ENCODE measurements at places on chromosomes 16 and 17.

GRCh38 chr16:17379121-17379571, 91.6 kb downstream of the XYLT1 start:
- peak; percentile 94 for DNase-seq

- DNase-seq, result no peak
Observed at GRCh38 chr16:149024-149660, 3.3 kb upstream of the HBZ start.

- DNase-seq, result no peak
Observed at GRCh38 chr17:38898291-38898679, 27.1 kb upstream of the LASP1NB start.

GRCh38 chr16:75389096-75389690, 44.1 kb downstream of the CFDP1 start:
- DNase-seq, result no peak

DNA sequence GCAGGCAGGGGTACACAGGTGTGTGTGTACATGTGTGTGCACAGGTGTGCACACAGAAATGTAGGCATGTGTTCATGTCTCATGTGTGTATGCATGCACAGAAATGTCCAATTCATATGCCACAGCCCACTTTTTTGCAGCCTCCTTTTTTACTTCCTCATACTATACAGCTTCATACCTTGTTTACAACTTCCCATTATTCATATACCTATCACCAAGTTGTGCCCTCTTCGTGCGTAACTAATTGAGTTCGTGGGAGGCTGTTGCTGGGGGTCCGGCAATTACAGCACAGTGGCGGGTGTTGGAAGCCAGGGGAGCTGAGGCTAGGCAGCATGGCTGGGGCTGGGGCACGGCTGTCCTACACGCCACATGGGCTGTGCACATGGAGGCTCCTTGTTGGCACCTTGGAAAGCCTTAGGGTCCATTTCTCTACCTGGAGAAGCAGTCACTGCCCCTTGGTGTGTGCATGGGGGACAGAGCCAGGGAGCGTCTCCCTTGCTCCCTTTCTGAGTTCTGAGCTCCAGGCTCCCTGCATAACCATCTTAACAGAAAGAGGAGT, 266.7 kb downstream of the ENGASE start:
- DNase-seq, result no peak

DNA sequence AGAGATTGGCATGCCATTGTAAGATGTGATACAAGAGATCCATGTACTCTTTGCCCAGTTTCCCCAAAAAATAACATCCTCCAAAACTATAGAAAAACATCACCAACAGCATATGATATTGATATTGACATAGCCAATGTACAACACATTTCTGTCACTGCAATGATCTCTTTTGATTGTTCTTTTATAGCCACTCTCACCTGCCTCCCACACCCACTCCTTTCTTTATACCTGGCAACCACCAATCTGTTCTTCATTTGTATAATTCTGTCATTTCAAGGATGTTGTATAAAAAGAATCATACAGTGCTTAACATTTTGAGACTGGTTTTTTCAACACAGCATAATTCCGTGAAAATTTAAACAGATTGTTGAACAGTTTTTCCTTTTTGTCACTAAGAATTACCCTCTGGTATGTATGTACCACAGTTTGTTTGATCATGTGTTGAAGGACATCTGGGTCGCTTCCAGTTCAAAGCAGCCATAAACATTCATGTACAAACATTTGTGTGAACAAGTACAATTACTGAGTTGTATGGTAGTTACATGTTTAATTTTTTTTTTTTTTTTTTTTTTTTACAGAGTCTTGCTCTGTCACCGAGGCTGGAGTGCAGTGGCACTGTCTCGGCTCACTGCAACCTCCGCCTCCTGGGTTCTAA, 9.9 kb downstream of the KRTAP9-1 start:
- DNase-seq, result no peak

DNA sequence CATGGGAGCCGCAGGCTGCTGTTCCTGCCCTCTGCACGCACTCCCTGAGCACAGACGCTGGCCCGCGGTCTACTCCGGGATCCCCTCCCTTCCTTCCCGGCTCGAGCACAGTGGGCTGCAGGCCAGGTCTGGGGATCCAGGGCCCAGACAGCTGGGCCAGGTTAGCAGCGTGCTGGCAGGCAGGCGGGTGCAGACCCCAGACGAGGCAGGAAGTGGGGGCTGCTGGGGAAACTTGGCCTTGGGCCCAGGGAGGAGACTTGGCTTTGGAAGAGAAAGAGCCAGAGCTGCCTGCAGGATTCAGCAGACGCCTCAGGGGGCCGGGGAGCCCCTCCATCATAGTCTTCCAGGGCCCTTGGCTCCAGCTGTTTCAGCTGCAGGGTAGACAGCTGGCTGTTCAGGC, 30.2 kb upstream of the ABCC3 start:
- DNase-seq, result peak; percentile 91

DNA sequence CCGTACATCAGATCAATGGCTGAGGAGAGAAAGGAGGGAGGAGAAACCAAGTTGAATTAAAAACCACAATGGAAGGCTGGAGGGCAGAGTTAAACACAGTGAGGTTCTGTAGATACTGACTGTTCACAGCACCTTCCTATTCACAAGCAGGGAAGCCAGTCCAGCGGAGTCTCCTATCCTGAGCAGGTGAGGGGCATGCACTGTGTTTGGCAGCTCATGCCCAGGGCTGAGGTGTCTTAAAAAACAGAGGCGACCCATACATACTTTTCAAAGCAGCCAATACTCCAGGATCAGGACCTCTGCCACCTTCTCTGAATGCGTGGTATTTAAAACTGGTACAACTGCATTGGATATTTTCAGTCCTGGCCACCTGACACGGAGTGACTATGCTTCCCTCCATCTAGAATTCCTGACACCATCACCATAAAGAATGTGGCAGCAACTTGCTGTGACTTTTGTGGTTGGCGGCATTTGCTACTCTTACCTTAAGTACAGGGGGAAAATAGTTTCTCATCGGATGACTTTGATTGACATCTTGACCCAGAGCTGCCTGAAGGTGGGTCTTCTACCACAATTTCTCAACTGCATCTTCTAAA, 21.5 kb downstream of the USP22 start:
- DNase-seq, result no peak

DNA sequence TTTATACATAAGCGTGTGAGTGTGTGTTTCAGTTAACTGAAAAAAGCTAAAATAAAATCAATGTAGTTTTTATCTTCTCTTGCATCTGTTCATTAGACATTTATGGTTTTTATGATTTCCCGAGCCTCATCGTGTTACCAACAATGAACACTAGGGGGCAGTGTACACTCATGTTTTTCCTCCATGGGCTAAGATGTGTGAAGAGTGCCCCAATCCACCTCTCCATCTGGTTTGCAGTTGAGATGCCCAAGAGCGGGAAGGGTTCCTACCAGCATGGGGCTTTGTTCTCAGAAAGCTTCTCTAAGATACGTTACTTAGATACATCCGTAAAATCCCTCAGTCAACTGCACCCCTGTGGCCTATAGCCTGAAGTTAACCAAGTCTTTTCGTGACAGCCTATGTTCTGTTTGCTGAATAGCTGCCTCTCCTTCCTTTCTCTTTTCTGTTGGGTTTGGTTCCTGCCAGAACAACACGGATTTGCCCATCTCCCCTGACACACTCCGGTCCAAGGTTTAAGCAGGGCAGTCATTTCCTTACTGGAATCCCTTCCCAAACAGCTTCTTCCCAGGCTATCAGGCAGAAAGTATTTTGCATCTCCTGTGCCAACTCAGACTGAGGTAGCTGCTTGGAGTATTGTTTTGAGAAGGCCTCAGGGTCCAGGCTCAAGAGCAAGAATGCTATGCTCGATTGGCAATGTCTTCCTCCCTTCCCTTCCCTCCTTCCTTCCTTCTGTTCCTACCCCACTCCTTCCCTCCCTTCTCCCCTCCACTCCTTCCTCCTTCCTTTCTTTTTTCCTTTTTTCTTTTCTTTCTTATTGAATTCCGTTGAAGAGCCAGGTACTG, 12.9 kb upstream of the ELAC2 start:
- DNase-seq, result peak; percentile 85

- DNase-seq, result peak; percentile 31
Observed at GRCh38 chr16:73891129-73891542, 405.5 kb upstream of the PSMD7 start.

GRCh38 chr16:10100829-10101228, 81.4 kb downstream of the GRIN2A start:
- no peak for DNase-seq

DNA sequence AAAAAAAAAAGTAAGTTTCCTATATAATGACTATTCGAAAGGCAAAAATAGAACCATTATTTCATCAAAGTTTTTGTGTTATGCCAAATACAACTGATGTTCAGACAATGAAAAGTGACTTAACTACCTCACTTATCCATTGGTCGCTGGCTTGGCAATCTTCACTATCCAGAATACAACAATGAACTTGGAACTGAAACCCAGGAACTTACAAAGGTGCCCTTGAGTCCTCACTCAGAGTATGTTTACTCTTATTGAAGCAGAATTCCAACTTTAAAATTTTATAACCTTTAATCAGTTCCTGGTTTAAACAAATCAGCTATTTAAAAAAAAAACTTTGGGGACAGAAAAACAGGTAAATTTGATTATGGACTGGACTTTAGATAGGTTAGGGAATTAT, 34.1 kb downstream of the HELZ start:
- DNase-seq, result no peak

DNA sequence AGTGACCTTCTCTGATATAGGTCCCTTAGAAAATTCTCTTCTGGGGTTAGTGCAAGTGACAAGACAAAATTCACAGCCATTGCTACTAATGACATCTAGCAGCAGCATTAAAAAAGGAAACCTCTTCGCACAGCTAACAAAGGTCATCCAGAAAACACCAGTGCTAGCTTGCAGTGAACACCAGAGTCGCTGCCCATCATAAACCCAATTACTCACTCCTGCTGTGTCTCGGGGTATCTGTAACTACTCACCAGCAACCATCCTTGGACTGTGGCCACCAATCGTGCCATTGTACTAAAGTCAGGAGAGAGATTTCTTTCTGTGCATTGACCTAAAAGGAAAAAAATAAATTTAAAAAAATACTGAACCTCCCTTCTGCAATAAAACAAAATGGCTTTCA, 1494.7 kb upstream of the CDH8 start:
- no peak for DNase-seq

DNA sequence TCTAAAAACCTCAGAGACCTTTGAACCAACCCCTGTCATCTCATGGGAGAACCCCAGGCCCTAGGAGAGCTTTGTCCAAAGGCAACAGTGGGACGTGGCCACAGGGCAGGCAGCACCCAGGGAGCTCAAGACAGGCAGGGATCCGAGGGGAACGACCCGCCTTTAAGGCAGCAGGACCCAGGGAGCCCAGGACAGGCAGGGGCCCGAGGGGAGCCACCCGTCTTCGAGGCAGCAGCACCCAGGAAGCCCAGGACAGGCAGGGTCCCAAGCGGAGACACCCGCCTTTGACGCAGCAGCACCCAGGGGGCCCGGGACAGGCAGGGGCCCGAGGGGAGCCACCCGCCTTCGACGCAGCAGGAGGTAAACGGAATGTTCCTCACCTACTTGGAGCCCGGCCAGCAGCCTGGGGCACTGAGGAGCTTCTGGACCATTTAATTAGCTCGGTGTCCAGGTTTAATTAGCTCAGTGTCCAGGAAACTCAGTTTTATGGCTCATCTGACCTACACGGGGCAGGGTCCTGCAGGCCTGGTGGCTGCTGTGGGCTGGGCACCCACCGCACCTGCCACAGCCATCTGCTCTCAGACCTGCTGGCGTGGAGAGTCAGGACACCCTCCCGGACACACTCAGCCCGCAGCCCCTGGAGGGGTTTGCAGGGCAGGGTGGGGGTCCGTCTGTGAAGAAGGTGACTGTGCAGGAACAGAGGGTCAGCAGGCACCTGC, 24.4 kb downstream of the PIEZO1 start:
- no peak for DNase-seq

- peak; percentile 85 for DNase-seq
Observed at GRCh38 chr16:17497648-17498047, 26.9 kb upstream of the XYLT1 start.

GRCh38 chr16:2500918-2501750, 12.6 kb upstream of the ATP6V0C start:
- DNase-seq, result peak; percentile 67

- DNase-seq, result peak; percentile 25
Observed at GRCh38 chr17:336110-337021, 16.2 kb downstream of the RPH3AL start.

- DNase-seq, result no peak
Observed at GRCh38 chr17:42001729-42002128, 15.5 kb downstream of the DNAJC7 start.

DNA sequence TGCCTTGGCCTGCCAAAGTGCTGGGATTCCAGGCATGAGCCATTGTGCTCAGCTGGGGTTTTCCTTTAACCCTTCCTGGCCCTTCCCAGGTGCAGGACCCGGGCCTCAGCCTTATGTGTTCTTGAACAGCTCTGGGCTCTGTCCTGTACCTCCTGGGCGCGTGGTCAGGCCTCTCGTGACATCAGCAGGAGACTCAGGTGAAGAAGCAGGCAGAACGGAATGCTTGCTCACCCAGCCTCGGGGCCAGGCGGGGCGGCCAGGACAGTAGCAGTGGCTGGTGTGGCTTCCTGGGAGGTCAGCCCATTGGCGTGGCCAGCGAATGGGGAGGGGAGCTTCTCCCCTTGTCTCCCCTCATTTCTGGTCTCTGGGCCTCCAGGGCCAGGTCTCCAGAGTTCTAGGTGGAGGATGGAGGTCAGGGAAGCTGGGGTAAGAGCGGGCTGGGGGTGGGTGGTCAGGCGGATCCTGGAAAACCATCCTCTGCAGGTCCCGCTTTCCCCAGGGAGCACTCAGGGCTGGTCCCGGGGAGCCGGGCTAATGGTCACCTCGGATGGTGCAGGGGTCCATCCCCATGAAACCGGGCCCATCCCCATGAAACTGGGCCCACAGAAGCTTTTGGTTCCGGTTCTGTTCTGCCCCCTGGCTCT, 281.5 kb downstream of the SEC14L1 start:
- no peak for DNase-seq

Data from fibroblast of skin of abdomen (primary cell).